Heart left ventricle (tissue), 16 donors: ENCODE measurements at places on chromosomes 16 and 17. TPM values are rescaled to one million over a fixed set of nuclear protein-coding genes. Genes with fewer than 3 reads are reported as not detected.

Gene ASPHD1
- not detected for total RNA-seq

Gene FOXJ1
- not detected for total RNA-seq

Gene CA5A
- total RNA-seq: 0.44 TPM

Gene HOXB13
- total RNA-seq: not detected

Gene RNF166
- total RNA-seq: 12.7 TPM

Gene SLC9A5
- total RNA-seq: 1.4 TPM

Gene WNK4
- total RNA-seq: not detected

Gene CCL4
- 1.0 TPM for total RNA-seq

Gene SLC6A2
- not detected for total RNA-seq

Gene GDPD3
- total RNA-seq: 0.36 TPM

Gene MKS1
- total RNA-seq: 11.8 TPM

Gene LGALS9B
- total RNA-seq: not detected

Gene AGRP
- total RNA-seq: not detected

Gene ATP2A3
- total RNA-seq: 3.3 TPM

Gene GCGR
- total RNA-seq: not detected

Gene OTOP2
- not detected for total RNA-seq

Gene NEUROD2
- total RNA-seq: not detected

Gene CNGB1
- total RNA-seq: not detected

Gene FOXN1
- not detected for total RNA-seq

Gene PLCG2
- 12.3 TPM for total RNA-seq

Gene HS3ST3B1
- total RNA-seq: 2.4 TPM

Gene SPATA32
- total RNA-seq: not detected

Gene TEKT5
- not detected for total RNA-seq

Gene TBX6
- 0.95 TPM for total RNA-seq

Gene SP6
- total RNA-seq: 0.88 TPM

Gene CES3
- total RNA-seq: 1.7 TPM

Gene GP1BA
- not detected for total RNA-seq

Gene TMEM88
- 38.5 TPM for total RNA-seq

Gene C16orf74
- total RNA-seq: 2.9 TPM

Gene TNFSF13
- 43.0 TPM for total RNA-seq

Gene UBFD1
- total RNA-seq: 57.7 TPM

Gene ERAL1
- 41.1 TPM for total RNA-seq

Gene PLA2G10
- total RNA-seq: not detected

Gene HIGD1B
- 13.5 TPM for total RNA-seq

Gene PROCA1
- 1.7 TPM for total RNA-seq

Gene KRT25
- total RNA-seq: not detected

Gene CHST5
- 0.96 TPM for total RNA-seq

Gene SMIM22
- total RNA-seq: not detected

Gene TBX4
- not detected for total RNA-seq

Gene TTLL6
- total RNA-seq: not detected

Gene DNAH2
- not detected for total RNA-seq

Gene NDRG4
- total RNA-seq: 664 TPM

Gene CDH16
- not detected for total RNA-seq
